Central memory CD8-positive, alpha-beta T cell (primary cell): ENCODE measurements at places on chromosomes 3 and 15.

GRCh38 chr3:75978686-75979085, 193.3 kb upstream of the ZNF717 start:
- DNase-seq = no peak

DNA sequence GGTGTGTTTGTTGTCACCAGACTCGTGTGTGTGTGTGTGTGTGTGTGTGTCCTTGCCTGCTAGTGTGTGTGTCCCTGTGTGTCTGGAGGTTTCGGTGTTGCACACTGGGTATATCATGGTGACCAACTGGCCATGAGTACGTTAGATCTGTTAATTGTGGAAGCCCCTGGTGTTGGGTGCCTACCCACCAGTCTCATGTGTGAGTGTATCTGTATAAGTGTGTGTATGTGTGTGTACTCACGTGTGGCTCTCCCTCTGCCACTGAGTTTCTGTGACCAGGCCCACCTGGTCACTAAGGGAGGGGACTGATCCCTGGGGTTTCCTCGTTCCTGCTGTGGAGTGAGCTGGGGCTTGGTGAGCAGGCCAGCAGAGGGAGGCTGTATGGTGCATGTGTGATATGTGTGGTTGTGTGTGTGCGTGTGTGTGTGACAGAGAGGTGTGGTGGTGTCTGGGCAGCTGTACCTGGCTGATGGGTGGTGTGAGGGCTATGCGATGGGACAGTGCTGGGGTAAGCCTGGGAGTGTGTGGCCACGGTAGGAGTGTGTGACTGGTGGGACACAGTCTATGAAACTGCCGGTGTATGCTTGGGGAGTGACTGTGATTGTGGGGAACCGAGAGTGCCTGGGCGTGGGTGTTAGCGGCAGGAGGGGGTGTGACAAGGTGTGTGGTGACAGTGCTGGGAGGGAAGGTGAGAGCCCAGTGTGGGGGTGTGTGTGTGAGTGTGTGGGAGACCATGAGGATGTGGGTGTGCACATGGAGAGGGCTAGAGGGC, 1.8 kb downstream of the PRKCD start:
- peak; percentile 78 for DNase-seq

DNA sequence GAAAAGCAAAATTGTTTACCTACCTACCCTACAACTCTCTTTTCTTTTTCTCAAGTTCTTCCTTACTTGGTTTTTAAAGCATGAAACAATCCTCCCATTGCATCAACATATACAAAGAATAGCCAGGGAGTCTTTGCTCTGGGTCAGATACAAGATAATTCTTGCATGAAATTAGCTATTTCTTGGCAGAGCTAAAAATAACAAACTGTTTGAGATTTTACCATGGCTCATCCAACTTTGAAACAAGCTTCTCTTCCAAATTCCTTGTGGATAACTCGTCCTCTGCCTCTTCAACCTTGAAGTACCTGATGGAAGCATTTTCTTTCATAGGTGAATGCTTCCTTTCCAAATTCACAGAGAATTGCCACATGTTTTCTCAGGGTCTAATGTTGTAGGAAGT, 9.2 kb upstream of the CBLB start:
- DNase-seq = no peak

GRCh38 chr3:99562138-99562537, 76.3 kb upstream of the COL8A1 start:
- DNase-seq = no peak

DNA sequence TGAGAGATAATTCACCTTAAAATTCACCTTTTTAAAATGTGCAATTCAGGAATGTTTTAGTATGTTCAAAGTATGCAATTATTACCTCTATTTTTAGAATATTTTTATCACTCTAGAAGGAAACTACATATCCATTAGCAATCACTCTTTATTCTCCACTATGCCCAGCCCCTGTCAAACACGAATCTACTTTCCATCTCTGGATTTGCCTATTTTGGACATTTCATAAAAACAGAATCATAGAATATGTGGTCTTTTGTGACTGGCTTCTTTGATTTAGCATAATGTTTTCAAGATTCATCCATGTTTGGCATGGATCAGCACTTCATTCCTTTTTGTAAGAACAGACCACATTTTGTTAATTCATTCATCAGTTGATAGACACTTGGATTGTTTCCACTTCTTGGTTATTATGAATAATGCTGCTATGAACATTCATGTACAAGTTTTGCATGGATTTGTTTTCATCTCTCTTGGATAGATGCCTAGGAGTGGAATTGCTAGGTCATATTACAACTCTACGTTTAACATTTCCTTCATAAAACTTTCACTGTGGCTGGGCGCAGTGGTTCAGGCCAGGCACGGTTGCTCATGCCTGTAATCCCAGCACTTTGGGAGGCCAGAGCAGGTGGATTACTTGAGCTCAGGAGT, 12.7 kb downstream of the HMCES start:
- no peak for DNase-seq
